HCT116 (cell line): ENCODE measurements at places on chromosomes 16 and 17. TPM values are rescaled to one million over a fixed set of nuclear protein-coding genes. Genes with fewer than 3 reads are reported as not detected.

DNA sequence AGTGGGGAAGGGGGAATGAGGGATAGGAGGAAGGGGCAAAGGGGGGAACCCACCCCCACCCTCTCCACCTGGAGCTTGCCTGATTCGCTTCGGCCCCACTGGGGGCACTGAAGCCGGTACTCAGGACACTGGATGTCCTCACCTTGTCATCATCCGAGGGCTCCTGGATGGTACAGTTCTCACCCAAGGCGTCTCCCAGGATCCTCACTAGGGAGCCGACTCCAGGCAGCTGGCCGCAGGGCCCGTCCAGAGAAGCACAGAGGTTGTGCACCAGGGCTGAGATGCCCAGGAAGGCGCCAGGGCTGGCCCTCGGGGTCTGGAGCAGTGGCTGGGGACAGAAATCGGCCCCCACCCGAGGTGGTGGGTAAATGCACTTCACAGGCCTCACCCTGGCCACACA, 92.3 kb downstream of the LITAF start:
- no peak for DNase-seq

- no peak for DNase-seq
Measured at GRCh38 chr16:58027916-58028455, 2.4 kb downstream of the MMP15 start.

GPR179 gene
- 0.17 TPM for total RNA-seq

LRRC75A gene
- 2.3 TPM for total RNA-seq

DNA sequence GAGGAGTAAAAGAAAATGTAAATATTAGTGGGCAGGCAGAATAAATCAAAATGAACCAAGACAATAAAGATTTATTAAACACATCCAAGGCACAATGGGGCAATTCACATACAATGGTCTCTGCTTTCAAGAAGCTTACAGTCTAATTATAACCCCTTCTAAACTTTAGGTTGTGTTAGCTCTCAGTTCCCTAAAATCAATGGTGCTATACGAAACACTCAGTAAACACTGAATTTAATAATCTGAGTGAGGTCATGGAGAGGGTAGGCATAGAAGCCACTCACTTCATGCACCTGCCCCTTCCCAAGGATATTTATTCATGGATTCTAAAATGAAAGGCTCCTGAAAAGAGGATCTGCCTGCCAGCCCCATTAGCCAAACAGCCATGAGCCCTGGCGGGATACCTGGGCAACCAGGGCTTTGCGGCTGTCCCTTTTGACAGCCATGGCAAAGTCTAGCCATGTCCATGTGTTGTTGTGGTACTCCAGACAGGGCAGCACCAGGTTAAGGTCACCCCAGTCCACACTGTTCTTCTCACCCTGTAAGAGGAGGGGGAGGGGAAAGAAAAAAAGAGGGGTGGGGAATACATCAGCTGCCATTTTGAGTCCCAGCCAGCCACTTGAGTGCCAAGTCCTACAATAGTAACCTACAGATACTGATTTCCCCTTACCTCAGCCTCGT, 1.4 kb upstream of the RSKR start:
- DNase-seq: no peak

- no peak for DNase-seq
Measured at GRCh38 chr17:79105937-79106336, 31.3 kb downstream of the ENGASE start.

SEZ6L2 gene
- total RNA-seq: 49.3 TPM

GRCh38 chr16:5415123-5415522, 317.5 kb upstream of the EEF2KMT start:
- DNase-seq: peak; percentile 13

DNA sequence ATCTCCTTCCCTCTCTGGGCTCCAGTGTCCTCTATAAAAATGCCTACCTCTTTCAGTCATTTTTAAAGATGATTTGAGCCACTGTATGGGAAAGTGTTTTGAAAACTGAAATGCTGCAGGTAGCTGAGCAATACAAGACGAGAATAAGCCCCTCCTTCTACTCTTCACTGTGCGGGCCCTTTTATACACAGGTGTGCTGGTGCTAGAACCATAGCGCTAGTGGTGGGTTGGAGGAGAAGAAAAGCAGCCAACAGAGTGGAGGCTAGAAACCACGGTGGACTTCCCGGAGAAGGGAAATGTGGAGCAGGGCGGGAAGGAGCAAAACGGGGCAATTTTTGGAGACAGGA, 58.2 kb upstream of the DLX4 start:
- DNase-seq: no peak

GRCh38 chr16:84925092-84925772, 86.1 kb downstream of the ZDHHC7 start:
- peak; percentile 35 for DNase-seq

- no peak for DNase-seq
Measured at GRCh38 chr17:76579281-76579680, 6.4 kb downstream of the ST6GALNAC2 start.
